Midbrain (tissue), 1 donor: ENCODE measurements at places on chromosomes 11 and 22.

DNA sequence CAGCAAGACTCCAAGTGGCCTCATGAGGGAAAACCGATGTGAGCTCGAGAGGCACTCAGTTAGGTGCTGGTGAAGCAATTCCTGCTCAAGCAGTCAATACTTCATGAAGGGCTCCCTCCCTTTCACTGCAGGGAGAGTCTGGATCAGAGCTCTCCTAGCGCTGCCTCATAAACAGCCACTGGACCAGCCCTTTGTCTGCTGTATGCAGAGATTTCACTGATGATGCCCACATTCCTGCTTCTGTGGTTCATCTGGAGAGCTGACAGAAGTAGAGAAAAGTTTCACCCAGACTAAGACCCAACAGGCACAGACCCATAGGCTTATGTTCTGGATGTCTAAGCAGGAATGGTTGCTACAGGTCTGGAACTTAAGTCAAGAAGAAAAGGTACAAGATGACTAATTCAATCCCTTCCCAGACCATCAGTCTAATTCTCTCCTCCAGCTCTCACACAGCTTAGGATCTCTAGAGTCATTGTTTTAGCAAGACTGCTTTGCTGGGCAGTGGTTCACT lies 4.0 kb downstream of the UCP2 start:
- no peak for DNase-seq

DNA sequence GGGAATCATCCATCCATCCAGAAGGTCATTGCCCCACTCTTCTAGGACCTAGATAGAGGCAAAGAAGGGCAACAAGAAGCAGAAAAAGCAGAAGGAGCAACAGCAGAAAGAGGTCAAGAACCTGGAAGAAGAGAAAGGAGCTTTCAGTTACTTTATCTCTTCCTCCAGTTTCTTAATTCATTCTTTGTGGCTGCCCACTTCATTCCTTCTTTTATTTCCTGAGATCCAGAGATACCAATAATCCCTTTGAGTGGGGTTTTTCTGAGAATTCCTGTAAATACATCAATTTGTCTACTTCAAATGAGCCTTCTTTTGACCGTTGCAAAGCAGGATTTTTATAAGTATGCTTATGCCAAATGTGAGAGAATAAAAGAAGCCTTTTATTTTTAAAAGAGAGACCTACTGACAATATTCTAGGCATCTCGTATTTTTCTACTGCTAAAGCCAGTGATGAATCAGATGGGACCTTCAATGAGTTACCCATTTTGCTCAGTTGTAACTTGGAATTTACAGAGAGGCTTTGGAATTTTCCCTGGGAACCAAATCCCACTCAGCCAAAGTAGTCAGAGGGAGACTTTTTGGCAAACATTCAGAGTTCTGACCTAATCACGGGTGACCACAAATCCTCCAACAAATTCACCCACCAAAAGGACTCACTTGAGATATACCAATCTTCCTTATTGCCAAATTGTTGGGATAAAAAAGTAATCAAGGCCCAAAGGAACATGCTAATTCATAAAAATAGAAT lies 54.9 kb downstream of the ZC3H12C start:
- DNase-seq, result peak; percentile 10

DNA sequence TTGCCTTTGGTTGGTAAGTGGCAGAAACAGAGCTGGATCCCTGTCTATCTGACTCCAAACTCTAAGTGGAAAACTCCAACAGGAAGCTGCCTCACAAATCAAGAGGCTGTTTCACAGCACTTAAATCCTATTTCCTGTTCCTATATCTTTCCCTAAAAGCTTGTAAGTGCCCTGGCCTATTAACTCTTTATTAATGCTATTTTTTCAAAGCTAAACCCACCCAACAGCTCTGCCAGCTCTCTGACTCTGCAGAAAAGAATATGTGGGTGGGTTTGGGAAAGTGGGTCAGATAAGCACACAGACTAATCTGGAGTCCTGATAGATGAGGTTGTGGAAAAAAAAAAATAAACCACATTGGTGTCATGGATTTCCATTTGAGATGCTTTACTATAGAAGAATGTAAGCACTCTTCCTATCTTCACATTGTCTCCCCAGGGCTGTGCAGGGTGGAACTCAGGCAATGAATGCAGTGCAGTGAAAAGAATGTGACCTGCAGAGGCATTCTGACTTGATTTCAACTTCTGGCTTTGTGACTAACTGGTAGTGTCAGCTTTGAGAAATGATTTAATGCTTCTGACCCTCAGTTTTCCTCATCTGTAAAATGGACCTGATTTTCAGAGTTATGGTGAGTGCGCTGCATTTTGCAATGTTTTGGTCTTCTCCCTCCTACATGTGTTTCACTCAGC lies 125.6 kb downstream of the AASDHPPT start:
- no peak for DNase-seq

- no peak for DNase-seq
These were observed 28.4 kb upstream of the CRTAM start for GRCh38 chr11:122809866-122810265.

DNA sequence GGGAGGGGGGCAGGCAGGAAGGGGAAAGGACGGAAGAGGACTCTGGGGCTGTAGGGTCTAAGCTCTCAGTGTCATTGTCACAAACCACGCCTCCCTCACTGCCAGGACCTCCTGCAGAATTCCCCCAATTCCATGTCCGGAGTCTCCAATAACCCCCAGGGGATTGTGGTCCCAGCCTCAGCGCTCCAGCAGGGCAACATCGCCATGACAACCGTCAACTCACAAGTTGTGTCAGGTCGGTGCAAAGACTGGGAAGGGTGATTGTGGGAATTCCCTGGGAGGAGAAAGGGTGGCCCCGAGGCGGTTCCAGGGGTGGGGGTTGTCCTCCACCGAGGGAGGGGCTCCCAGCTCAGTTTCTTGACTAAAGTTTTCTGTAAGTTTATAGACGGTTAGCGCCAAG lies 86.0 kb downstream of the FEZ1 start:
- DNase-seq, result no peak

- DNase-seq, result peak; percentile 1
These were observed at the start of gene OR52K1 for GRCh38 chr11:4482445-4482844. Gene OR52K1 (plus strand): TSS chr11:4482646. CDS start chr11:4488901, 6,255 bp downstream.

DNA sequence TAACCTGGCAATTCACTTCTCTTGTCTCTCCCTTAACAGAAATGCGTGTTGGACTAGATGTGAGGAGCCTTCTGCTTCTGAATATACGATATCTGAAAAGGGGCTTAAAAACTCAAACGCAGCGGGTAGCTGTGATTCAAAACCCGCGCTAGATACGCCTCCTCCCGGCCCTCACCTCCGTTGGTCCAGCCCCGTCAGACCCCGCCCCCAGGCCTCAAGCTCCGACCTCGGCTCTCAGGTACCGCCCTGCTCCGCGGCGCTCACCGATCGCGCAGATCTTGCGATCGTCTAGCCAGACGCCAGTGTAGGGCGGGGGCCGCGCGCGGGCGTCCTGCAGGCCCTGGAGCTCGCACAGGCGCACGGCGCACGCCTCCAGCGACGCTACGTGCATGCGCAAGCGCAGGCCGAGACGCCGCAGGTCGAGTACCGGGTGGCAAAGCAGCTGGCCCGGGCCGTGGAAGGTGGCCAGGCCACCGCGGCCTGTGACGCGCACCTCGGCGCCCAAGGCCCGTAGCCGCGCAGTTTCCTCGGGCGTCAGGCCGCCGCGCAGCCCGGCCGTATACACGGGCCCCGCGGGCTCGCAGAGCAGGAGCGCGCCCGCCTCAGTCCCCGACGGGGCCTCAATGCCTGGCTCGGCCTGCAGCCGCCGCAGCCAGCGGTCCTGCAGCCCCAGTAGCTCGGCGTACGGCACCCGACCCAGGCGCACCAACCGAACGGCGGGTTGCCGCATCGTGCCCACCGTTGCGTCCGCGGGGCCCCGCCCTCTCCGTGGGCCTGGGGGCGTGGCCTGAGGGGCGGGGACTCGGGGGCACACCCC lies at the start of gene LIPT2:
TSS of gene LIPT2 (minus strand) at position 751 of the 817 bp plus-strand sequence. CDS start at position 730, 21 bp downstream.
- DNase-seq, result peak; percentile 93

DNA sequence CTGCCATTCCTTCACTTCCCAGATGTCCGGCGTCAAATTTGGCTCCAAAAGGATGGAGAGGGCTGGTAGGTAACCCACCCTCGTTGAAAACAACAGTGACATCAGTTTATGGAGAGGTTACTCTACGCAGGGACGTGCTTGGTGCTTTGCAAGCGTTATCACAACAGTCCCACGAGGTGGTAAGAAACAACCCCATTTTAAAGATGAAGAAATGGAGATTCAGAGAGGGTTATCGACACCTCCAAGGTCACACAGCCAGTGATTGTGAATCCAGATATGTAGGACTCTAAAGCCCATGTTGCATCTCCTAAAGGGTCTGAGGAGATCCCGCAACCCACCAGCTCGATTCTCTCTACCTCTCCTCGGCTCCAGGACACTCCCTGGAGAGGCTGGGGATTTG lies 773 bp downstream of the MIAT start:
- no peak for DNase-seq

- no peak for DNase-seq
These were observed 759.4 kb downstream of the NELL1 start for GRCh38 chr11:21428796-21429195.

DNA sequence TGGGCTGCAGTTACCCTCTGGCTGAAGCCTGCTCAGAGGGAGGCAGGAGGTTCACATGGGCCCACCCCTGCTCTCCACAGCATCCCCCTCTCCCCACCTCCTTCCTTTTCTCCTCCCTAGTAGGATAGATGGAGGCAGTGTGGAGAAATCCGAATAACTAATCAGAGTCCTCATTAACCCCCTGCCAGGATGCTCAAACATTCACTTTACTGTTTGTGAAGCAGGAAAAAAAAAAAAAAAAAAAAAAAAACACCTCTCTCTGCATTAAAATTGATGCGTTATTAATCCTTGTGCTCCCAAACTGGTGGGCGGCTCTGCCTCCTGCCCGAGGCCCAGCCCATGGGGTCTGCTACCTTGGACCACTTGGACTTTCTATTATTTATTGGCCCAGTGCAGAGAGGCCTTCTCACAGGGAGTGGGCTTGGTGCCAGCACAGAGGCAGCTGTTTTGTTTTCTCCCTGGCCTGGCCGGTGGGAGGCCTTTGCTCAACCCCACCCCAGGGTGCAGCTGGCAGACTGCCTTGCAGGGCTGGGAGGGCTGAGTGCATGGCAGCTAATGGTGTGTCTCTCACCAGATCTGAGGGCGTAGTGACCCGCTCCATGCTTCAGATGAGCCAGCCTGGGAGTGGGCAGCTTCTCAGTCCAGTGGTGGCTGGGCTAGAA lies 150.7 kb downstream of the PKNOX2 start:
- DNase-seq, result no peak

DNA sequence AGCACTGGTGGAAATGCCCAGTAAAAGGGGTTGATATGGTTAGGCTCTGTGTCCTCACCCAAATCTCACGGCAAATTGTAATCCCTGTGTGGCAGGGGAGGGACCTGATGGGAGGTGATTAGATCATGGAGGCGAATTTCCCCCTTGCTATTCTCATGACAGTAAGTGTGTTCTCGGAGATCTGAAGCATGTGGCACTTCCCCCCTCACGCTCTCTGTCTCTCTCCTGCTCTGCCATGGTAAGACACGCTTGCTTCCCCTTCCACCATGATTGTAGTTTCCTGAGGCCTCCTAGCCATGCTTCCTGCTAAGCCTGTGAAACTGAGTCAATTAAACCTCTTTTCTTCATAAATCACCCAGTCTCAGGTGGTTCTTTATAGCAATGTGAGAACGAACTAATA lies 37.4 kb downstream of the PACSIN2 start:
- no peak for DNase-seq

DNA sequence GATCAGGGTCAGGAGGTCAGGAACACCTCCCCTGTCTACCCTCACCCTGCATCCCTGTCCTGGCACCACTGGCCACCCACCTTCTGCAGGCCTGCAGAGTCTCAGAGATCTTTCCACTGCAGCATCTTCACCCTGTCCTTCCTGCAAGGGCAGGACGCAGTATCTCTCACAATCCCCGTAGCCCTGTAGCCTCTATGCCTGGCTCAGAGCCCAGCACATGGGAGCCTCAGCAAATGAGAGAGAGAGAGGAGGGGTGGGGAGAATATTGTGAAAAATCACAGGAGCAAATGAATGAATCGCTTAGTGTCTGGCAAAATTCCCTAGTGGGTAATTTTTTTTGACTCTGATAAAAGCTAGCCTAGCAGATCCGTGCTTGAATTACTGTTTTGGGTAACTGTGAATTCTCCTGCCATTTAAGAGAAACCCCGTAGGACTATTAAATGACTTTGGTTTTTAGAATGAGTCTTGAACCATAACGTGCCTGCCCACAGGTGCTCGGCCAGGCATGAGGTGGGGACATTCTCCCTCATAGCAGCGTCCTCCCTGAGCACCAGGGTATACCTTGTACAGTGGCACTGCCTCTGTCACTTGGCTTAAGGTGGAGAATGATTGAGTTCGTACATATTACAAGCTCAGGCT lies 91.5 kb downstream of the MORC2 start:
- DNase-seq, result peak; percentile 65

- peak; percentile 58 for DNase-seq
These were observed 7.1 kb downstream of the RRP8 start for GRCh38 chr11:6596239-6596877.

- no peak for DNase-seq
These were observed 191.3 kb downstream of the KIF18A start for GRCh38 chr11:27916541-27917100.

DNA sequence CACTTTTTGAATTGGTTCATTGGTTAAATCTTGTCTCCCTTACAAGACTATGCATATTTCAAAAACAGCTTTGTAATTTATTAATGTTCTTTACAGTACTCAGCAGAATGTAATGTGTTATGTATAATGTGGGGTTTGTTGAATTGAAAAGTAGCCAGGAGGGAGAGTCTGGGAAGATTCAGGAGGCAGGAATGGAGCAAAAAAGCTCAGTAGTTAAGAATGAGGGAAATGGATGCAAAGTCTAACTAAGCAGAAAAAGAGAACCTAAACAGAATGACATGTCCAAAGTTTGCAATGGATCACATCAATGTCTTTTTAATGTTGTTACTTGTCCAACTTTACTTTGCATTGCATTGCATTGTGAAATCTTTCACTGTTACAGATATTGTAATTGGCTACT lies 86.5 kb upstream of the CARD18 start:
- DNase-seq, result no peak

GRCh38 chr11:113090716-113091480 lies 129.7 kb downstream of the NCAM1 start:
- DNase-seq, result no peak

GRCh38 chr11:111177037-111177871 lies 68.3 kb upstream of the POU2AF2 start:
- no peak for DNase-seq

- no peak for DNase-seq
These were observed 27.4 kb downstream of the CASP12 start for GRCh38 chr11:104870910-104871309.

DNA sequence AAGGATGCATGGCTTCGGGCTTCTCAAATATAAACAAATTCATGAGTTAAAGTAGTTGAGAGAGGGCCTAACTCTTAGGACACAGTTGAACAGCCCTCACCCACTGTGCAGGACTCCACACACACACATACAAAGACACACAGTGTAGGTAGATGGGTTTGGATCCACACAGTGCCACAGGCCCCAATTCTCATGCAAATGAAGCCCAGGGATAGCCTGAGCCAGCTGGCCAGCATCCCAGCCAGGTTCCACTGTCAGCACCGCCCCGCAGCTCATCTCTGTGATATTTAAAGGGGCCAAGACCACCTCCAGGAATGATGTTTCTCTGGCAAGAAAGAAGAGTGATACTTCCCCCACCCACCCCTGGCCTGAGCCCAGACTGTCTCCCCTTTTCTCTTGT lies 11.7 kb downstream of the SLC35C1 start:
- DNase-seq, result no peak
